ENCODE measurements at places on chromosomes 7 and 10.

DNA sequence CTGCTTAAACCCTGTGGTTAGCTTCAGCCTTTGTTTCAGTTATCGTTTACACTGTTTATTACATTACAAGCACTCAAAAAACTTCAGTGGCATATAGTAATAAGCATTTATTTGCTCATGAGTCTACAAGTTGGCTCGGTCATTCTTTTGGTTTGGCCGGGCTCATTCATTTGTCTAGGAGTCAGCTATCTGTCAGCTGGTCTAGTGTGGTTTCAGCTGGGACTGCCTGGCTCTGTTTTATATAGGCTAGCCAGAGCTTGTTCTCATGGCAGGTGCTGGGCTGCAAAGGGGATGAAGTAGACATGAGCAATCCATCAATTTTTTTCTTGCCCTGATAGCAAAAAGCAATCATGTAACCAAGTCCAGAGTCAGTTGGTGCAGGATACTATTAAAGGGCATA, 103.6 kb downstream of the MKLN1 start:
- no peak for DNase-seq

DNA sequence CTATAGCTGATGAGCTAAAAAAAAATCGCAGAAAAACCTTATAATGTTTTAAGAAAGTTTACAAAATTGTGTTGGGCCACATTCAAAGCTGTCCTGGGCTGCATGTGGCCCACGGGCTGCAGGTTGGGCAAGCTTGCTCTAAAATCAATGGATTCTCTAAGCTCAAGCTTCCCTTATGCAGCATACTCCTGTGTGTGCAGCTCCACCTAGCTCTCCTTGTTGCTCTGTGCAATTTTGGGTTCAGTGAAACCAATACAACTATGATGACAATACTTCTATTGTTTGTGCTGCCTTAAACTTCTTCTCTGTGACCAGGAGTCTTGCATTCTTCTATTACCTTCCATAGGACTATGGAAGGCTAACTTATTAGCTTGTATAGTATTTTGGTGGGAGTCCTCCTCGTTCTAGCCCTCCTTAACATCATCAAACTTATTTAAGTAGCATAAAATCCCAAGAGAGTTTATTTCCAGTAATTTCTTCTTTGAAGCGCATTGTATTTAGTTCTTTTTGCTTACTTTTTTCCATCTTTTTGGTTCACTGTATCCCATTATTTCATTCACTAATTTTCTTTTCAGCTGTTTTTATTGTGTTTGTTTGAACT, 170.9 kb upstream of the SMIM30 start:
- DNase-seq = peak; percentile 26

DNA sequence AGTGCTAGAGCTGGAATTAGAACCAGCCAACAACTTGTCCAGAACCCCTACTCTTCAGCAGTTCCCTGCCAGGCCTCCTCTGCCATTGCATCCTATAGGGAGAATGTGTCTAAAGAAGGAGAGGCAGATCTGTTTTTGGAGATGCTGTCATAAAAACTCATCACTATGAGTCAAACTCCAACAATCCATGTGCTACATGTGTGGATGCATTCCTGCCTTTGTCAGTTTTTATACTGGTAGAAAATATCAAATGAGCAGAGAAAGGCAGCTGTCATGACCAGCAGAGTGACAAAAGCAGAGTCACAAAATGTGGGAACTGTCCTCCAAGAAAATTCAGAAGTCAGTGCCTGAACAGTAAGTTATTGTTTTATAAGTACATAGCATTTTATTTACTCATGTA, 93.0 kb downstream of the ABLIM1 start:
- no peak for DNase-seq

GRCh38 chr10:132880128-132880981, 62.0 kb downstream of the CFAP46 start:
- no peak for DNase-seq

- no peak for DNase-seq
Observed at GRCh38 chr10:47332946-47333345, 10.7 kb downstream of the GDF2 start.

DNA sequence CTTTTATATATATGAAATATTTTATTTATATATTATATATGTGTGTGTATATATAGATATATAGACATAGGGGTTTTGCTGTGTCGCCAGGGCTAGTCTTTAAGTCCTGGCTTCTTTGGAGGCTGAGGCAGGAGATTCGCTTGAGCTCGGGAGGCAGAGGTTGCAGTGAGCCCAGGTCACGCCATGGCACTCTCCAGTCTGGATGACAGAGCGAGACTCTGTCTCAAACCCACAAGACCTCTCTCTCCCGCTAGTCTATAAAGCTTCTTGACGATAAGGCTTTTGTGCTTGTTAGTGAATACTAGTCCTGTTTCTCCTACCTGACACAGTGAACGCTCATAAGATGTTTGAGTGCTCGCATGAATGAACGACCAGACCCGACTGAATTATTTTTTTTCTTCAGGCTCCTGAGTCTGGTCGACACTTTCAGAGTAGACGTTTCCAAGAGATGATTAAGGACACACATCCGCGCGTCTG, 577 bp upstream of the DDX21 start:
- no peak for DNase-seq

DNA sequence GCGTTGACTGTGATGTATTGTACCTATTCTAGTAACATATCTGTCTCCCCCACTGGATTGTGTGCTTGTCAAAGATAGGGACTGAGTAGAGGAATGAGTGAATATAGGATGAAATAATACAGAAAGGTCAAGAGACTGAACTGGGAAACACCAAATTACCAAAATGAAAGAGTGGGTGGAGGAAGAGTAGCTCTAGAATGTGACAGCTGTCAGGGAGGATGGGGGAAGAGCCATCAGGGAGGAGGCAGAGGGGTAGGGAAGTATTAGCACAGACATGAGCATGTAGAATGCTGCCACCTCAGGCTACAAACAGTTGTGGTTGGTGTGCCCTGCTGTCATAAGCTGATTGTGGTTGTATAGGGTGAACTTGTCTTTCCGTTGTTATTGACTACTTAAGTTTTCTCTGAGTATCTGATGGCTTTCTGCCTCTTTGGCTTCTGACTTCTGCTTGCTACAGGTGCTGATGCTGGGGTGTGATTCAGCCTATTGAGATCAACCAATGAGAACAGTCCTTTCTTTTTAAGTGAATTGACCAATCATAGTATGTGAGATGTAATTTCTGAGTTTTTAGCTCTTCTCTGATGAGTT, 5.6 kb downstream of the CCSER2 start:
- DNase-seq = peak; percentile 50

DNA sequence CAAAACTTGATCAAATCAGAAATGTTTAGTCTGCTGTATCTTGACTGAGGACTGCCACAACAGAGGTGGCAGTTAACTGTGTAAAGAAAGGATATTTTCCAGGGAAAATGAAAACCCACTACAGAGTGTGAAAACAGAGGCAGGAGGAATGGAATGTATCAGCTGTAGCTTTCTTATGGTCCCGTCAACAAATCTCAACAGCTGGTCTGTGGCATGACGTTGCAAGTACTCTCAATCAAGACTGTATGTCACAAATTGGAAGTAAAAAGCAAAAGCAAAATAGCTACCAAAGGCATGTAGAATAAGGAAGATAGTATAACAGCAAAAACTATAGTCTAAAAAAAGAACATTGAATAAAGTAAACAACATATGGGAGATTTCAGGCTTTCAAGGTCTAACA, 123.5 kb downstream of the KMT2C start:
- no peak for DNase-seq

DNA sequence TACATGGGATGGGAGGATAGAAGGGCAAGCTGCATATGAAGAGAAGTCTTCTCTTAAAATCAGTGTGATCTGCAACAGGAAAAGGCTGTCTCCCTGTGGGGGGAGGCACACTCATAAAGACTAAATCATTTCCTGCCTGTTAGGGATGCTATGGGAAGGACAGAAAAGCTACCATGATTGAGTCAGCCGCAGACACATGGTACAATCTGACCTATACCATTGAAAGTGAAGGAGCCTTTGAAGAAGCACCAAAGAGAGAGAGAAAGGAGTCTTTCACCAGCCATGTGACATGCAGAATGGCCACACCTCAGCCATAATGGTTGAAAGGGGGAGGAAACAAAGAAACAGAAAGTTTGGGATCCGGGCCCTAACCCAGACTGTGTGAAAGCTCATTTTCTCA, 29.1 kb downstream of the NUDCD3 start:
- DNase-seq = no peak

DNA sequence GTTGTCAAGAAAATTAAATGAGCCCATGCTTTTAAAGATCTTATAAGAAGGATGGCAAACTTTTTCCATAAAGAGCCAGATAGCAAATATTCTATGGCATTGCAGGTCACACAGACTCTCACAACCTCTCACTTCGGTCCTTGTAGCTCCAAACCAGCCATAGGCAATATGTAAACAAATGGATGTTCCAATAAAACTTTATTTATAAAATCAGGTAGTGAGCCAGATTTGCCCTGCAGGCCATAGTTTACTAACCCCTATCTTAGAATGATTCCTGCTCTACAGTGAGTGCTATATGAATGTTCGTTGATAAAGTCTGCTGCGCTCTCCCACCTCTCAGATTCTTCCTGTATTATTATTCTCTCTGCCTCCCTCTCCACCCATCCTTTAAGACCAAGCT, 177.7 kb downstream of the KCNMA1 start:
- no peak for DNase-seq

Measured in GM13977 (cell line).